AG04450 (cell line): ENCODE measurements at places on chromosomes 13 and 19.

- DNase-seq, result no peak
Observed at GRCh38 chr13:31037874-31038500, 105.5 kb downstream of the TEX26 start.

GRCh38 chr19:19410553-19411550 lies 5.4 kb downstream of the GATAD2A start:
- no peak for DNase-seq

GRCh38 chr13:28045861-28046260 lies 54.5 kb downstream of the FLT3 start:
- DNase-seq, result no peak

DNA sequence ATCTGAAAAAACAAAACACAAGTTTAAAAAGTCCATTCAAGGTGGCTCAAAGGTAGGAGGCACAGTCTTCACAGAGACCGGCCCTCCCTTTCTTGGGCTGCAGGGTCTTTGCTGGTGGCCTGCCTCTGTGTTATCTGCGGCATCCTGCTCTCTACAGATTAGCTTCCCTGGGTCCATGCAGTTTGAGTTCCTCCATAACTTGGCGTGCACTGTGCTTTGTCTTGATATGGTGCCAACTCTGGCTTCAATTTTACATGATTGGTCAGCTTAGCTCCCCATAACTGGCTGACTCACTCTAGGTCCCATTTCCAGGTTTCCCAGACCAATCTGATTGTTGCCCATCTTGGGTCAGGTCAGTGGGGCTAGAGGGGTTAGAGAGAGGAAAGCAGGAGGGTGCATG lies 41.8 kb downstream of the TPT1 start:
- no peak for DNase-seq

DNA sequence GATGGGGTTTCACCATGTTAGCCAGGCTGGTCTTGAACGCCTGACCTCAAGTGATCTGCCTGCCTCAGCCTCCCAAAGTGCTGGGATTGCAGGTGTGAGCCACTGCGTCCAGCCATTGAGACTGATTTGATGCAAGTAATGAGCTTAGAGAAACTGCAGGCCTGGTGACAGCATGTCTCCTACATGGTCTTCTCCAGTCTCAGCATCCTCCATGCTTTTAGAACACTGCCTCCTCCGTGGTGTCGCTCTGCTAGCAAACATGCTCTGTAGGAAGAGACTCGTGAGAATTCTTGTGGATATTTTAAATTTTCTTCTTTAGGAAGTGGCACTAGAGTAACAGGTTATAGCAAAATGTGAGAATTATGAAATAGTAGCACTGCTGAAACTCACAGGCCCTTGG lies 37.1 kb downstream of the TPT1 start:
- DNase-seq, result no peak

DNA sequence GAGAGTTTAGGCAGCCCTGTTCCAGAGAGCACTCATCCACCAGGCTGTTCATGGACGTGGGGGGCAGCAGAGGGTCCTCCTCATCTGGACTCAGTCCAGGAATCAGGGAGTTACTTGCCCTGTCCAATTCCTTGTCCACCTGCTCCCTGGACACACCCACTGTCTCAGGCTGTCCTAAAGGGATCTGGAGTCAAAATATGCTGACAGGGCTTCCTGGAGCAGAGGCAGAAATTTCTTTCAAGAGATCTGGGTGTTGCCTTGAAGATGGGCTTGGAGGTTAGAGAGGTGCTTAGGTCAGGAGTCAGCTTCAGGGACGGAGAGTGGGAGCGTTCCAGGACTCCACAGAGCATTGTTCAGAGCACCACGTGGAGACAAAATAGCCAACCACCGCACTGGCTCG lies 65.8 kb upstream of the SHISA2 start:
- DNase-seq, result no peak

DNA sequence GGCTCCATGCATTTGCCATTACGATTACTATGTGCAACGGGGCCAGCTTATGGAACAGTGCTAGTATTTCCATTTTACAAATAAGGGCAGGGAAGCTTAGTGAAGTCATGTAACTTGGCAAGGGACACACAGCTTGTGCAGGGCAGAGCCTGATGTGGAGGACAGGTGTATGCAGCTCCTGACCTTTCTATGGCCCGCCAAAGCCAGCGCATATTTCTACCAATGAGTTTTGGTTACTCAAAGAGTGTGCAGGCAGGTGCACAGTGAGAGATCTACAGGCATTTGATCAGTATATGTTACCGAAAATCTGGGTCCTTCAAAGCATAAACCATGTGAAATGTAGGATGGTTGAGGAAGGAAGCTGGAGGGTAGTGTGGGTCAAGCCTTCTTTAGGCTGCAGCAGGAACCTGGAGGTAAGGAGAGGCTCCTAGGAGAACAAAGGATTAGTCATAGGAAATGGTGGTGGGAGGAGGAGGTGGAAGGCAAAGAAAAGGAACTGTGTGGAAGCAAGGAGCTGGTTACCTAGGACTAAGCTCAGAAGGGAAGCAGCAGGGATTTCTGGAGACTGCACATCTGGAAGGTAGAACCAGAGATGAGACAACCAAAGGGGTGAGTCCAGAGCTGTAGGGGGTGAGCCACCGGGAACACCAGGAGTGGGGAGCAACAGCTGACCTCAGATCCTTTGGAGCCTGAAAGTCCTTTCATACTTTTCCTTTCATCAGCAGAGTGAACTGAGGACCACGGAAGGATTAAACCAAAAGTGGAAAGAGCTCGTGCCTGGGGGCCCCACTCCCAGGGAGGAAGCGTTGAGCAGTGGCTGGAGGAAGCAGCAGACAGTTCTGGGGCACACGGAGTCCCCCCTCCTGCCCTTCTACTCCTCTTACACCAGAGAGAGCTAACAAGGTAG lies 4.2 kb upstream of the PDX1 start:
- DNase-seq, result no peak

- peak; percentile 7 for DNase-seq
Observed at GRCh38 chr13:39317291-39317690, 279.0 kb downstream of the NHLRC3 start.

DNA sequence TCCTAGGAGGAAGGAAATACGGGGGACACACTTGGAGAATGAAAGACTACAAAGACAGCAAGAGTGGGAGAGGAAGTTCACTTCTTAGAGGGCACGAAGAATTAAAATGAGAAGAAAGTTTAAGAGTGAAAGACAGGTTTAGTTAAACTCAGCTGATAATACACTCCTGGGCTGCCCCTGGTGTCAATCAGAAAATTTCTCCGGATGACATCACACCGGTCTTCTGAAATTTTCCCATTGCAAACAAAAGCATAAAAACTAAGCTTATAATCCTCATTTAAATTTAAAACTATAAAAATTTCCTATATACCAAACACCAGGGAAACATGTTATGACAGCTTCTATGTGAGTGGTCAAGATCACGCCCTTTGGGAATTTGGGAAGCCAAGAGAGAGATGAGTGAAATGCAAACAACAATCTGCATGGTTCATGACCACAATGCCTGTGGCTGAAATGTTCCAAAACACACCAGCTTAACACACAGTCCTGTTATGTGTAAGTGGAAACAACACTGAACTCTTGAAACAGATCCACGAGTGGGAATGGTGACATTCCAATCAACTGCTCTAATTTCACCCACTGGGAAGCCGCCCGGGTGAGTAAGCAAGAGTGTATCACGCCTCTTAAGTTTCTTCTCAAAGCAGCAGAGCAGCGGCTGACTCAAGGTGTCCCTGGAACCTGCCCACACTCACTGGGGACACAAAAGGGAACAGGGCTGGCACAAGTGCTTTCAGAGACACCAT lies 49.0 kb downstream of the BRD4 start:
- DNase-seq, result peak; percentile 33

GRCh38 chr13:31433207-31433606 lies 233.4 kb downstream of the B3GLCT start:
- DNase-seq, result no peak

DNA sequence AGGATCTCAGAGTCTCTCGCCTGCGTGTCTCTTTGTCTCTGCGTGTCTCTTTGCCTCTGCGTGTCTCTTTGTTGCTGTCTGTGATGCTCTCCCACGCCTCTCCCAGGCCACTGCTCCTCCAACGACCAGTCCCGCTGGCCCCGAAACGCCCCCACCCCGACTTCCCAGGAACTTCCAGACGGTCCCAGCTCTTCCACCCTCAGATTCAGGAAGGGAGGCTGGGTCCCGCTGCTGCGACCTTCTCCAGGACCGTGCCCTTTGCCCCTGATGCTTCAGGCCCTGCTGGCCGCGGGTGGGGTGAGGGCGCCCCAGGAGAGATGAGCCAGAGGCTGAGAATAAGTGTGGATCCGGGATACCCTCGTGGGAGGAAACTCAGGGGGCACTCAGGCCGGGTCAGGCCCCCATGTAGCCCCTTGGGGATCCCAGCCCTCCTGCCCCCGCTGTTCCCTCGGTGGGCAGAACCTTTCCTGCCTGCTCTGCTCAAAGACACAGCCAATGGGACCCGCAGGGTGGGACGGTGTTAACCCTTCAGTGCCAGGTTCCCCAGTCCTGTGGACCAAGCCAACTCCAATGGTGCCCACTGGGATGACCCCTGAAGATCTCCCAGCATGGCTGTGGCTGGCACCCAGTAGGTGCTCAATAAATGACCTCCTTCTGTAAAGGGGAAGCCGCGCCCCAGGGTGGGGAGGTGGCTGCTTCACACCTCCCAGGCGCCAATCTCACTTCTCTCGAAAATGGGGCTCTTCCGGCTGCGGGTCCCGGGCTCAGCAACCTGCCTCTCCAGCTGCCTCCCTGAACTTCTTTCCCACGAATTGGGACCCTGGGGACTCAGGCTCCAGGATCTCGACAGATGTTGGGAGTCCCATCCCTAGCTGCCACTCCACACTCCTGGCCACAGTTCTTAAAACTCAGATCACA lies 1.5 kb upstream of the S1PR5 start:
- no peak for DNase-seq

DNA sequence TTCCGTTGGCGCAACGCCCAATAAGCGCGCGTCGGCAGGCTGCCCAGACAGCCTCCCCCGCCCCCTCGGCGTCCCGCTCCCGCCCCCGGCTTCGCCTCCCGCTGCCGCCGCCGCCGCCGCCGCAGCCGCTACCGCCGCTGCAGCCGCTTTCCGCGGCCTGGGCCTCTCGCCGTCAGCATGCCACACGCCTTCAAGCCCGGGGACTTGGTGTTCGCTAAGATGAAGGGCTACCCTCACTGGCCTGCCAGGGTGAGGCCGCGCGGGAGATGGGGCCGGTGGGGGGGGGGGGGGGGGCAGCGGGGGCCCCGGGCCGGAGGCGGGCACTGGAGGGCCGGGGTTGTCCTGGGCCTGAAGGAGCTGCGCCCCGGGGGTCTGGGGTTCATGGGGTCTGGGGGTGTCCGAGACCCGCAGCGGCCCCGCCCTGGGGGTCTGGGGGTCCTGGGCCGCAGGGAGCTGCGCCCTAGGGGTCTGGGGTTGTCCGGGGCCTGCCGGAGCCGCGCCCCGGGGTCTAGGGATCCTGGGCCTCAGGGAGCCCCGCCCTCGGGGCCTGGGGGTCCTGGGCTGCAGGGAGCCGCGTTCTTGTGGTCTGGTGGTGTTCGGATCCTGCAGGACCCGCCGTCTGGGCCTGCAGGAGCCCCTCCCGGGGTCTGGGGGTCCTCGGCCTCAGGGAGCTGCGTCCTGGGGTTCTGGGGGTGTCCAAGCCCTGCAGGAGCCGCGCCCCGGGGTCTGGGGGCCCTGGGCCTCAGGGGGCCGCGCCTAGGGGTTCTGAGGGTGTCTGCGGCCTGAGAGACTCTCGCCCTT lies at the start of gene HDGFL2:
HDGFL2 (plus strand) TSS at position 124 of the 801 bp plus-strand sequence; CDS start at position 178, 54 bp downstream.
- DNase-seq, result no peak

DNA sequence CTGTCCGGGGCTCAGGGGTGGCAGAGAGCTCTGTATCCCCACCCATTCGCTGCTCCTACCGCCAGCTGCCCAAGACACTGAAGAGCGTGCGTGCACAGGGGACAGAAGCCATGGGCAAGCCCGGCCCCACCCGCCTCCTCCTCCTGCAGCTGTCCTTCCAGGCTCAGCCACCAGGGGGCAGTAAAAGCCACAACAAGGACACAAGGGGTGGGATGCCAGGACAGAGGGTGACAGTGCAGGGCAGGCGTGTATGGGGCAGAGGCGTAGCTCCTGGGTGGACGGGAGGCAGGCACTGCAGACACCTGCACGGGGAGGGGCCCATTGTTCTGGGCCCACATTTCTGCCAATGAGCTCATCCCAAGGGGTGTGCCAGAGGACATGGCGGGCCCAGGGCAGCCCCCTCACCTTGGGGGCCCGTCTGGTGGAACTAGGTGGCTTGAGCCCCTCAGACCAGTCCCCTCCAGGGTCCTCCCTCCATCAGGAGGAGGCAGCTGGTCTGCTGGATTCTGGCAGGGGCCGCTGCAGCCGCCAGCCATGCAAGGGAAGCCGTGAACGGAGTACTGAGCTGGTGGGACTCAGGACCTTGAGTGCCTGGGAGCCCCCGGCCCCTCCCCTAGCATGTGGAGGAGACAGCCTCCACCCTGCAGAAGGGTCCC lies 61.2 kb downstream of the MLLT1 start:
- DNase-seq, result no peak

DNA sequence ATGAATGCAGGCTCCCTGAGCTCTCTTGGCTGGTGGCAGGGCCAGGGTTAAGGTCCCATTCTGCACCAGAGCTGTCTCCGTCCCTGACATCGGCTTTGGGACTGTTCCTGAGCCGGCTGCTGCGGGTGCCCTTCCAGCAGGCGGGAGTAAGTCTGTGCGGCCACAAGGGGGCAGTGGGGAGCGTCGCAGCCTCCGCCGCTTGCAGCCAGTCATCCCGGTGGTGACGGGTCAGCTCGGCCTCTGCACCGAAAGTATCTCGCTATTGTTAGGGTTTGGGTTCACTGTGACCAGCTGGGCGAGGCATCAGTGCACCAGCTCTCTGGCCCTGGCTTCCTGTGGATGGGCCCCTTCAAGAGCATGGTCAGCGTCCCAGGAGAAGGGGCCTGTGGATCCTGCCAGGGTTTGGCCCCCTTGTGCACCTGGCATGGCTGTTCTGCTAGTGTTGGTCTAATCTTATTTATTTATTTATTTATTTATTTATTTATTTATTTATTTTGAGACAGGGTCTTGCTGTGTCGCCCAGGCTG lies 15.1 kb downstream of the NDUFB7 start:
- DNase-seq, result peak; percentile 53
